Stimulated activated memory B cell treated with anti-CD40 and anti-IgM and Interleukin-4, amounts not matched to agents 10 μg/mL and 1 μg/mL and 100 μg/mL, for 72 hours (primary cell): ENCODE measurements at places on chromosomes 5 and 9.
A peak's percentile ranks its signal among the peaks of the same experiment; 100 is the strongest.

DNA sequence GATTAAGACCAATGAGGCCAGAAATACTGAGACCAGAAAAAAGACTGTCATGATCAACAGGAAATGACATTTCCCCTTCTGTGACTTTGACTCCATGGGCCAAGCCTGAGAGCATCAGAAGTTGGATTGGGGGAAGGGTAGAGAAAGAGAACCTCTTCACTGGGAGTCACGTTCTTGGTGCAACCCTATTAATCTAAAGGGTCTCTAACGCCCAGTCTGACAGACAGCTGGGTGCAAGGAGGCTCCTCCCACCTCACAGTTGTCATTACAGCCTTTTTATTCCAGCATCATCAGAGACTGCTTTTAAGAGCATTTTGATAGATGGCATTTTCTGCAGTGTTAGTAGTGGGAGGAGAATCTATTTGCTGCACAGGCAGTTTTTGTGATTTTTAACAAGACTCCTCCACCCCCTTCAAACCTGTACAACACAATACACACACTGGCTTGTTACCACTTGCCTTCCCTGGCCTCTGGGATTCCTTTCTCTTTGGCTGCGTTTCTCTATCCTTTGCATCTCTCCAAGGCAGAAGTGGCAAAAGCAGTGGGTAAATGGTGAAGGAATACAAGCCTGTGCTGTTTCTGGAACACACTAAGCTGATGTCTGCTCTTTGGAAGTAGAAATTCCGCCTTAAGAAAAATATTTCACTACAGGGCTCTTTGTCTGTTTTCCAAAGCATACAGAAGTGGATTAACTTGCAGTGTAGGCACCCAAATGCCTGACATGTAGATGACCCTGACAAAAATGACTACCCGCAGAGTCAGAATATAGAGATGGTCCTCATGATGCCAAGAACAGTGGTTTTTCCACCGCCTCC is 310.4 kb upstream of the ZNF608 start:
- ATAC-seq, result no peak

DNA sequence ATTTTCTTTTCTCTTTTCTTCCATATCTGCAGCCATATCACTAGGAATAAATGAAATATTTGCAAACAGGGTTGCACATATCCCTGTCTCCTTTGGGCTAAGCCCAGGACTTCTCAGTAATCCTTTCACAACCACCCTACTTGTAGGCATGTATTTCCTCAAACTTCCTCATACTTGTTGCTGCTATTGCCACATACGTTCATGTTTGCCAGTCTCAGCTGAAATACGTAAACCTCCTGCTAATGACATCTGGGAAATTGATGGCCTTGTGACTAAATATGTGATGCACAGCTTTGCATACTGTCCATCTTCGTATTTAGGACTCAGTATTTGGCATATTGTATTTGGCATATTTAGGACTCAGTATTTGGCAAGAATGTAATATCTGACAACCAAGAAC is 224.6 kb downstream of the PLK2 start:
- ATAC-seq, result no peak

GRCh38 chr9:112726428-112726827 is 8.5 kb upstream of the INIP start:
- peak; percentile 76 for ATAC-seq

DNA sequence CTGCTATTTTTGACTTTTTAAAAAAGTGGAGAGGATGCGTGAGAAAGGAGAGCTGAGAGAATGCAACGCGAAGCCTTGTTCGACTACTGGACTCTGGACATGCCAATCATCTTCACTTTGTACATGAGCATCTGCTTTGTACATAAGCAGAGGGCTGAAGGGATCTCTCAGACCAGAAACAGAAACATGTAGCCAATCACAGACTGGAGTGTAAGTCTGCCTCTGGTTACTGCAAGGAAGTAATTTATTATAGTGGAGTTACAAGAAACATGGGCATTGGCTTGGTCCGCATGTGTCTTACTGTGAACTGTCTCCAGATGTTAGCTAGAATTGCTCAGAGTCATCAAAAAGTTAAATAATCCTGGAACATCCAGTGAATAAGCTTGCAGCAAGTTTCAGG is 190.0 kb upstream of the GRAMD2B start:
- no peak for ATAC-seq

DNA sequence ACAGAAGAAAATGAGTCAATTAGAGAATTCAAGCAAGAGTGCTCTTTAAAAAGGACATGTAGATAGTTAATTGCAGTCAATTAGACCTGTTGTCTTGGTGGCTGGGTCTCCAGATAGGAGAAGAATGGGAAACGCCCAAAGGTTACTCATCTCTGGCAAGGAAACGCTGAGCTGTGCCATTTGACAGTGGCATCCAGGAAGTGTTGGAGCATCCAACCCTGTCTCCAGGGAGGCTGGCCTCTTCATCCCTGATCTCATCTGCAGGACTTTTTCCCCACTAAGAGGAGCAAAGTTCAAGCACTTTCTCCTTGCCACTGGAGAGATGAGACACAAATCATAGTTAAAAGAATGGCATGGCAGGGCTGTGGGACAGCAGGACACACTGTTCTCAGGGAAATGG is 111.7 kb upstream of the MSX2 start:
- no peak for ATAC-seq

DNA sequence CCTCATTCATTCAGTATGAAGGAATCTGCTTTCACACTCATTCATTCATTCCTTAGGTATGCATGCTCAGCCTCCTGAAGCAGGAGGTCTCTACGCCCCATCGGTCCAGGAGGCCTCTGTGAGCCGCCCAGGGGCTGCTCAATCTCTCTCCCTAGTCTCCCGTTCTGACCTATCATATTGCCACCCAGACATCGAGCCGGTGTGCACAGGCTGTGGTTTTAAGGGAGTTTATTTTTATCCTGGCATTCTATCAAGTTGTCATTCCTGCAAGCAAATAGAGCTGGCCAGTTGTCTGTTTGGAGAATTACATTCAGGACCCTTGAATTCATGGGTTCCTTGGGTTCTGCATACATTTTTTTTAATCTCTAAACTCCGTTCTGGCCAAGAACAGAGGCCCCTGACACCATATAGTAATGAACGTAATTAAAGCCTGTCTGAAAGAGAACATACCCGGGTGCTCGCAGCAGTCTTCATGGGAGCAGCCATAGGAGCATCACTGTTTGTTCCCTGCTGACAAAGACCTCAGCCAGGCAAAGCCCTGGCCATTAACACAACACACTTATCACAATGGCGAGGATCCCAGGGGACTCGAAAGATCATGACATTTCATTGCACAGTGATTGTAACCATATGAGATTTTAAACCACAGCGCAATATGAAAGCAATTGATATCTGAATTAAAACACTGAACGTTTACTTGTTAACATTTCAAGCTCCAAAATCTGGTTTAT is 80.9 kb downstream of the ADAMTS16 start:
- ATAC-seq, result no peak

DNA sequence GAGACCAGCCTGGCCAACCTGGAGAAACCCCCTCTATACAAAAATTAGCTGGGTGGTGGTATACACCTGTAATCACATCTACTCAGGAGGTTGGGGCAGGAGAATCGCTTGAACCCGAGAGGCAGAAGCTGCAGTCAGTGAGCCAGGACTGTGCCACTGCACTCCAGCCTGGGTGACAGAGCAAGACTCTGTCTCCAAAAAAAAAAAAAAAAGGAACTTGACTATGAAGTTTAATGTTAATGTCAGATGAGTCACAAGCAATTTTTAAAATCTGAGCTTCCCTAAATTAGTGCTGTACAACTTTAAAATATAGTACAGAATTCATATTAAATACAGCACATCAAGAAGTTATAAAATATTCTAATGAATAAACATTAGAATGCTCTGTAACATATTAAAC is 1.5 kb downstream of the MEIKIN start:
- ATAC-seq, result no peak

DNA sequence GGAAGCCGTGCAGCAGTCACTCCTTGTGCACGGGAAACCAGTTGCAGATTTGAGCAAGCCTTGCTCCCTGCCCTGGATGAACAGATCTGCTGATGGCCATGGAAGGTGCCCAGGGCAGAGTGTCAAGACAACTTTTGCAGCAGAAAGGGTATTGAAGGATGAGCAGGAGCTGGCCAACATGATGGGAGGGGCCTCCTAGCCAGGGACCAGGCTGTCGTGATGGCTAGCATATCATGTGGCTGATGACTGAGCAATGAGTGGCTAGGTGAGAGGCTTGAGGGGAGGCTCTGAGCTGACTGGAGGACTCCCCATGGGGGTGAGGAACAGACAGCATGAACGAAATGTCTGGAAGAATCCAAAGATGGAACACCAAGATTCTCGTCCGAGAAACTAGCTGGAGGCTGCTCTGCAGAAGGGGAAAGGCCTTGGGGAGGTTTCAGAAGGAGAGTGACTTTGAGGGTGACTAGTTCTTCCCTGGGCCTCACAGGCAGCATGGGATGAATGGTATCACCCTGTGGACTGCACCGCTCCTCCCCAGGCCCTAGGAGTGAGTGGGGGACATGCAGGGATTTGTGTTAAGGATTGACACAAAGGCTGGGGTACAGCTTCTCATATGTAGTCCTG is 18.5 kb downstream of the PPARGC1B start:
- no peak for ATAC-seq

DNA sequence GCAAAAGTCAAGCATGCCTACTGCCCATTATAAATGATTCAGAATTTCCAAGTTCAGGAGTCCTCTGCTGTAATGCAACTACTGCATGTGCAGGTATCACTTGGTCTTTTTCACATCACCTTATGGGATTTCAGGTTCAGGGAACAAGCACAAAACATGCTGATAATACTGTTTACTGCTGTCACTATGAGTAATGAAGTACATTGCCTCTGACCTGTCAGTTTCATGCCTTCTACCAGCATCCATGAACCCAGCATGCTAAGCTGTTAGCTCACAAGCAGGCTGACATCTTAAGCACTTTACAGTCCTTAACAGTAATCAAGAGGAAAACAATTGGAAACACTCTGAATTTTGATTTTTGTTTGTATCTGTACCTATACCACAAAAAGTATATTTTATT is 743.8 kb downstream of the CDH12 start:
- no peak for ATAC-seq

GRCh38 chr5:138736293-138736692 is 16.9 kb upstream of the CTNNA1 start:
- ATAC-seq, result no peak

DNA sequence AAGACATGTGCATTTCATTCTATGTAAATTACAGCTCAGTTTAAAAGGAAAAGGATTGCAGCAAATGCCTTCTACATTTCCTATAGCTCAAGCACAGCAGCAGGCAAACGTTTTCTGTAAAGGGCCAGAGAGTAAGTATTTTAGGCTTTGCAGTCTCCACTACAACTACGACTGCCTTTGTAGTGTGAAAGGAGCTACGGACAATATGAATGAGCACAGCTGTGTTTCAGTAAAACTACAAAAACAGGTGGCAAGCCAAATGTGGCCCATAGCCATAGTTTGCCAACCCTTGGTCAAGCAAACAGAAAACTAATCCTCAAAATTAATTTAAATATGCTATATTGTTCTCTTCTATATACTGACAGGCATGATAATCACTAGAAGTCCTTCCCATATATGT is 7.2 kb downstream of the PTBP3 start:
- ATAC-seq, result no peak

DNA sequence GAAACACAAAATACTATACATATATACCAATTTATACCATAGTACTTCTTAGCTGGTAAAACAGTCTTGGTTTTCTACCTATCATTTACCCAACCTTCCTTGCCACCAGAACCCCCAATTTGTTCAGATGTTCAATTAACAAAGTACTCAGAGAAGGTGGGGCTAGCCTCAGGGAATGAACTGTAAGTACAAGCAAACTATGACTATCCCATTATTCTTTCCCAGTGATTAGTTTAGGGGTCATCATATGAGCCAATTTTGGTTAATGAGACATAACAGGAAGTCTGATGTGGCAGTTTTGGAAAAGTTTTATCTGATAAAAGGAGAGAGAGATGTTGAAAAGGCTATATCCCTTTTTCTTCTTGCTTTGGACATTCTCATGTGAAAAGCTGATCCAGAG is 125.8 kb downstream of the DTWD2 start:
- ATAC-seq, result no peak

DNA sequence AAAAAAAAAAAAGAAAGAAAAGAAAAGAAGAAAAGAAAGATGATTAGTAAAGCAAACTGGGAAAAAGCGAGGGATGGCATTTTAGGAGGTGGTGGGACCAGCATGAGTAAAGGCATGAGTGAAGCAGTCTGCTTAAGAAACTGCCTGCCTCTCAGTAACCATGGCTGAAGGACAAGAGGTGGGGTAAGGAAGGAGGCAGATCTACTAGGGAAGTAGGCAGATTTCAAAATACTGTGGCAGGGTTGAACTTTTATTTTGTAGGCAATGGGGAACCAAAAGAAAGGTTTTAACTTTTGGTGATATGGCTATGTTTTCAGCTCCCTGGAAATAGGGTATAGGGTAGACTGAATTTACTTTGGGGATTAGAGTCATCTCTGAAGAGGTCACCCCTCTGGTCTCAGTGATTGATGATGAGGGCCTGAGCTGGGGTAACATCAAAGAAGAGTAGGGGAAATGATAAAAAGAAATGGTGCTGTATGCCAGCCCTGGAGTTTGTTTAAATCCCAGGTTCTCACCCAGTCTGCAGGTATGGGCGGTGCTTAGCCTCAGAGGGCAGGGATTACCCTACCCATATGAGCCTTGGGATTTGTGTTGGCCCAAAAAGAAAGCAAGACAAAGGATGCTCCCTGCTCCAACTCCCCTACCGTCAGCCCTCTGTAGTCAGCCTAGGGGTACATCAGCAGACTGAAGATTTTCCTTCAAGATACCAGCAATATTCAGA is 316.2 kb downstream of the CWC27 start:
- ATAC-seq, result peak; percentile 24

DNA sequence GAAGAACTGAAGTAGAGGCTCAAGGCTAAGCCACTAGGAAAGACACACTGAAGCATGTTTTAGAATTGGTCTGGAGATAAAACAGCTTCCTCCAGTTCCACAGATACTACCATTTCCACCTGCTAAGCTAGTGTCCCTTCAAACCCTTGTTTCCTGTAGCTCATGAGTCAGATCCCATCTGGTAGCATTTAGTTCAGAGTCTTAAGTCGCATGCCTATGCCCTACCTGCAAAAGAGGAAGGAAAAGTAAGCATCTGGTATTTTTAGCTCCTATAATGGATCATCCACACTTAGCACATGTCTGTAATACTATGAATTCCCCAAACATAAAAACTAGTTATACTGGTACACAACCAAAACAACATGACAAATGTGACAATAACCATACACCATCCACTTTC is 92.1 kb downstream of the CDKN2A start:
- ATAC-seq, result no peak

GRCh38 chr5:57698086-57698485 is 215.5 kb upstream of the ACTBL2 start:
- no peak for ATAC-seq
